ENCODE measurements at places on chromosomes 2 and 18. TPM values are rescaled to one million over a fixed set of nuclear protein-coding genes. Genes with fewer than 3 reads are reported as not detected.

TBR1 gene
- under 0.01 TPM for total RNA-seq

OLA1 gene
- 106 TPM for total RNA-seq

FSHR gene
- not detected for total RNA-seq

ARHGAP25 gene
- 0.44 TPM for total RNA-seq

TTR gene
- total RNA-seq = not detected

Data from placental pericyte (primary cell).